Fibroblast of lung (primary cell): ENCODE measurements at places on chromosomes 3 and 15. TPM values are rescaled to one million over a fixed set of nuclear protein-coding genes. Genes with fewer than 3 reads are reported as not detected.

Gene ZNF660
- 3.3 and 4.0 TPM in 2 replicates for total RNA-seq

Gene CCDC13
- 0.51 and 0.66 TPM in 2 replicates for total RNA-seq

Gene GP5
- under 0.01 and 0.17 TPM in 2 replicates for total RNA-seq

Gene ENTPD3
- total RNA-seq = under 0.01 TPM in 1 of 2 replicates, not detected in the other

Gene SPINT1
- under 0.01 TPM in 2 replicates for total RNA-seq

Gene SCN5A
- 0.50 and 0.77 TPM in 2 replicates for total RNA-seq

Gene EBLN2
- total RNA-seq = 3.0 and 3.1 TPM in 2 replicates

Gene GOLIM4
- total RNA-seq = 55.2 and 77.3 TPM in 2 replicates

Gene CHST2
- total RNA-seq = 2.6 and 3.9 TPM in 2 replicates

Gene DUOXA2
- total RNA-seq = not detected in 2 replicates

Gene GOLGA6L7
- total RNA-seq = not detected in 2 replicates

Gene FSIP1
- 3.9 and 5.1 TPM in 2 replicates for total RNA-seq

Gene CAMKV
- not detected in 2 replicates for total RNA-seq

Gene SV2B
- total RNA-seq = under 0.01 and 0.26 TPM in 2 replicates

Gene BMF
- total RNA-seq = 8.6 and 9.5 TPM in 2 replicates

Gene IRAK2
- total RNA-seq = 4.4 and 6.6 TPM in 2 replicates

Gene AEN
- total RNA-seq = 68.1 and 83.7 TPM in 2 replicates
